Fibroblast of the aortic adventitia (primary cell): ENCODE measurements at places on chromosomes 16 and 17.
A peak's percentile ranks its signal among the peaks of the same experiment; 100 is the strongest.

GRCh38 chr17:55760643-55761355 is 9.9 kb downstream of the PCTP start:
- peak; percentile 42 for DNase-seq

GRCh38 chr17:50274142-50274896 is at the start of gene TMEM92:
Gene TMEM92, plus strand, starts transcription at chr17:50274466. Its CDS starts 36 bp downstream, at chr17:50274502.
- no peak for DNase-seq

DNA sequence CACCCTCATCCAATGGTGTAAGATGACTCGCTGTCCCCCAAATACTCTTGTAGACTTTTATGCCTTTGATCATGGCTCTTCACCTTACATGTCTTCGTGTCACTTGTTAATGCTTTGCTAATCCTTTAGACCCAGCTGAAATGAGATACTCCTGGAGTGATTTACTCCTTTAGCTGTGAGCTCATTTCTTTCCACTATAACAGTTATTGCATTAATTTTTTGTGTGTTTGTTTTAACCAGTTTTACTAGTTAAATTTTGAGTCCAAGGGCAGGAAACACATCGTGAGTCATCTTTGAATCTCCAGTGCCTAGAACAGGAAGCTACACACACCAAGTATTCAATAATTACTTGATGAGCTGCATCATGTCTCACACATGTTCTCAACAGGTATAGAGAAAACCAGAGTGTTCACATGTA is 6.5 kb upstream of the CTCF start:
- DNase-seq, result peak; percentile 40

DNA sequence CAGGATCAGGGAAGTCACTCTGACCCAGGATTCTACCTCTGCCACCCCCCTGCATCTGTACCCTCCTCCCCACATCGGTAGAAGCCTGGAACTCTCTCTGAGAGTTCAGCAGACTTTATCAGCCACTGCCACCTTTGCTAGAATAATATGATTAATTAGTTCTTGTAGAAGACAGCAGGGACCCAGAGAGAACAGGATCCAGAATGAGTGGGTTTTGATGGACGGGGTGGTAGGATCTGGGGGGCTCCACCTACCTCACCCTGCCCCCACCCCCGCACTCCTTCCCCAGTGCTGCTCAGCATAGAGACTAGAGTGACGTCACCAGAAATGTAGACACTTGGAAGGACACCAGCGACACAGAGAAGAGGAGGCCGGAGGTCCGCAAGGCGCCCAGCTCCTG is 33.5 kb downstream of the ABCC6 start:
- DNase-seq, result no peak

GRCh38 chr17:78019367-78019975 is 61.0 kb downstream of the TNRC6C start:
- DNase-seq, result peak; percentile 73
